Stimulated activated CD8-positive, alpha-beta memory T cell treated with anti-CD3 and anti-CD28 coated beads, Interleukin-15, amount 100 ng/mL, for 48 hours (primary cell): ENCODE measurements at places on chromosomes 3 and 15.

DNA sequence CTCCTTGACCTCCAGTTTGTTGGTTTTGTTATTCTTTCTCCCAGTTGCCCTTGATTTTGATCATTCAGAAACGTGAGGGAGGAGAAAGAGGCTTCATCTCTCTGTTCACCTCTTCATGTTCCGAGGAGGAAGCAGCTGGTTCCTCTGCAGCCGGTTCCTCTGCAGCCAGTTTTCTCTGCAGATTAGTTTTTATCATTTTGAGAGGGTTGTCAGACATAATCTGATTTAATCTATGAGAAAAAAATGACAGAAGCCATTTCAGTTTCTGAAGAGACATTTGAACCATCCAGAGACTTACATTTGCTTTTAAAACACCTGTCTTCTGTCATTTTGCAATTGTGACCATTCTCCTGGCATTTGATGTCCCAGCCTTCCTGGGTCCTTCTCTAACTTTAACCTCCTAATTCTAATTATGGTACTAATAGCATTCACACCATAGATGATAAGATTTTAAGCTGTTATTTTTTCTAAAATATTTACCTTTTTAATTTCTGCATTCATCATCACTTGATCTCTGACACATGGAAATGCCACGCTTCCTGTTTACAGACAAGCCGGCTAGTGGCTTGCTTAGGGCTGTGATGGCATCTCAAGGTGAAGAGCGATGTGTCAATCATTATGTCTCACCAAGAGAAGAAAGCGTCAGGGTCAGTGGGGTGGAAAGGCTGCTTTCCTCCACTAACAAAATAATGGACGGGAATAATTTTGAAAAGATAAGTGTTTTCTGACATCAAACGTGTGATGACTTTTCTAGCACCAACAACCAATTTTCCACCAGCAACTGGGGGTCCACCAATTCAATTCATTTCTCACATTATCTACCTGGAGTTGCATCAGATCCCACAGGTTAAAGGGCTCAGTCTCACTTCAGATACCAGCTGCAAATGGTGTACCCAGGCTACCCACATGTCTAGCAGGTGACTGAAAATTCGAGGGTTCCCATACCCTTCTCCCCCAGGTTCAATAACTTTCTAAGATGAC lies 76.4 kb downstream of the CHRNA7 start:
- no peak for DNase-seq

GRCh38 chr15:92520914-92521623 lies 127.4 kb downstream of the ST8SIA2 start:
- no peak for DNase-seq

GRCh38 chr3:124772081-124772831 lies 42.0 kb downstream of the UMPS start:
- DNase-seq = no peak

- no peak for DNase-seq
These were observed 43.1 kb upstream of the NMD3 start for GRCh38 chr3:161177991-161178390.

- no peak for DNase-seq
These were observed 91.4 kb downstream of the SMAD3 start for GRCh38 chr15:67156834-67157233.

DNA sequence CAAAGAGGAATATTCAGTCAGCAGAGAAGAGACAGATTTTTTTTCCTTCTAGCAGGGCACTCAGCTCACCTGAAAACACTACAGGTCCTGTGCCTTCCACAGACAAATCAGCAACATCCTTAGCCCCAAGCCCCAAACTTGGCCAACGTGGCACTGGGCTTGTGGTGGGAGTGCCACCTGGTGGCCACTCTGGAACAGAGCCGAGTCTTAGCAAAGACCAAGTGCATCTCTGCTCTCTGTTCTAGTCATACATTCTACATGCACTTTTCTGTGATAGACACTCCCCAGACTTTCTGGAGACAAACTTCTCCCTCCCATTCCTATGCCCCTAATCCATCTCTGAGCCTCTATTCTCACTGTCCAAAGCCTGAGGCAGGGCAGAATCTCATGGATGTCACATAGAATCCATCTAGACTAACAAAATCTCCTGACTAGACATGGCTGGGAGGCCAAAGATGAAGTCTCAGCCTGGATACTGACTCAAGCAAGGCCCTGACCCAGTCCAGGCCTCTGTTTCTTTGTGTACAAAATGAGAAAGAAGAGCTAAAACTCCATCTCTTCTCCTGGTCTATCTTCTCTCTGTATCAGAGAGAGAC lies 5.1 kb upstream of the SEMA7A start:
- peak; percentile 65 for DNase-seq

- no peak for DNase-seq
These were observed 148.1 kb downstream of the EEFSEC start for GRCh38 chr3:128301186-128302023.

DNA sequence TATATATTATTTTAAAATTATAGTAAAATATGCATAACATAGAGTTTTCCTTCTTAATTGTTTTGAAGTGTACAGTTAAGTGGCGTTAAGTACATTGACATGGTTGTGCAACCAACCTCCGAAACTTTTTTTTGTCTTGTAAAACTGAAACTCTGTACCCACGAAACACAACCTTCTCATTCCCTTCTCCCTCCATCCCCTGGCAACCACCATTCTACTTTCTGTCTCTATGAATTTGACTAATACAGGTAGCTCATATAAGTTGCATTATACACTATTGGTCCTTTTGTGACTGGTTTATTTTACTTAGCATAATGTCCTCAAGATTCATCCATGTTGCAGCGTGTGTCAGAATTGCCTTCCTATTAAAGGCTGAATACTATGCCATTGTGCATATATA lies 179.4 kb downstream of the SATB1 start:
- DNase-seq = no peak

GRCh38 chr3:77459926-77460325 lies 420.0 kb downstream of the ROBO2 start:
- no peak for DNase-seq

DNA sequence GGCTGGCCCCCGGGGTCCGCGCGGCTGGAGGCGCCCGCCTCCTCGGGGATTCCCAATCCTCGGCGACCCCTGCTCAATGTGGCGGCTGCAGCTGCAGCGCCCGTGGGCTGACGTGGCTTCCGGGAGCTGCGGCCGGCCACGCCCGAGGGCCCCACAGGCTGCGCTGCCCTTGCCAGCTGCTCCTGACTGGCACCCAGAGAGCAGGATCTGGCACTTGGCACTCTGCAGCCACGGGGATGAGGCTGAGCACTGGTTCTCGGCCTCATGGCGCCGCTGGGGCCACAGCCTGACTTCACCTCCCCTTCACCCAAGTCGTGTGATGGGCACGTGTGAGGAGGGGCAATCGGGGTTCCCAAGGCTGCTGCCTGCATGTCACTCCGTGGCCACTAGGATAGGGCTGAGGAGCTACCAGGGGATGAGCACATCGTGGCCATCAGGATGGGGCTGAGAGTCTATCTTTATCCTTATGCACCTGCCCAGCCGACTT lies 267.8 kb upstream of the FRG2C start:
- no peak for DNase-seq

DNA sequence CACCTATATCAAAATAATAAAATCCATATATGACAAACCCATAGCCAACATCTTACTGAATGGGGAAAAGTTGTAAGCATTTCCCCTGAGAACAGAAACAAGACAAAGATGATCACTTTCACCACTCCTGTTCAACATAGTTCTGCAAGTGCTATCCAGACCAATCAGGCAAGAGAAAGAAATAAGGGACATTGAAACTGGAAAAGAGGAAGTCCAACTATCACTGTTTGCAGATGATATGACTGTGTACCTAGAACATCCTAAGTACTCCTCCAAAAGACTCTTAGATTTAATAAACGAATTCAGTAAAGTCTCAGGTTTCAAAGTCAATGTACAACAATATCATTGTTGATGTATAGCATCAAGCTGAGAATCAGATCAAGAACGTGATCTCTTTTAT lies 35.6 kb upstream of the FGF7 start:
- DNase-seq = no peak

GRCh38 chr15:92123962-92124656 lies 269.6 kb upstream of the ST8SIA2 start:
- no peak for DNase-seq

- DNase-seq = no peak
These were observed 144.5 kb downstream of the MEX3B start for GRCh38 chr15:81901319-81901718.

GRCh38 chr3:78459796-78460195 lies 1308.0 kb downstream of the ROBO1 start:
- no peak for DNase-seq

DNA sequence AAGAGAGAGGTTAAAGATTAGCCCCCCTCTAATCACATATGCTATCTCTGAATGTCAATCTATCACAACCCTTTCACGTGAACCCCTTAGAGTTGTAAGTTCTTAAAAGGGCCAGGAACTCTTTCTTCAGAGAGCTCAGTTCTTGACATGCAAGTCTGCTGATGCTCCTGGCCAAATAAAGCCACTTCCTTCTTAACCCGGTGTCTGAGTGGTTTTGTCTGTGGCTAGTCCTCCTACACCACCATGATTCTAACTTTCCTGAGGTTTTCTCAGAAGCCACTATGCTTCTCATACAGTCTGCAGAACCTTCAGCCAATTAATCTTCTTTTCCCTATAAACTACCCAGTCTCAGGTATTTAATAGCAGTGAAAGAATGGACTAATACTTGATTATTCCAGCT lies 231.1 kb upstream of the CNTN6 start:
- DNase-seq = no peak

GRCh38 chr3:161371441-161372320 lies at the start of gene SPTSSB:
TSS of gene SPTSSB (minus strand) at chr3:161371517. CDS start at chr3:161346323, 25,194 bp downstream.
- DNase-seq = no peak

- no peak for DNase-seq
These were observed 133.4 kb upstream of the WNT5A start for GRCh38 chr3:55620351-55621025.

- DNase-seq = no peak
These were observed 112.6 kb downstream of the UACA start for GRCh38 chr15:70650567-70651302.

DNA sequence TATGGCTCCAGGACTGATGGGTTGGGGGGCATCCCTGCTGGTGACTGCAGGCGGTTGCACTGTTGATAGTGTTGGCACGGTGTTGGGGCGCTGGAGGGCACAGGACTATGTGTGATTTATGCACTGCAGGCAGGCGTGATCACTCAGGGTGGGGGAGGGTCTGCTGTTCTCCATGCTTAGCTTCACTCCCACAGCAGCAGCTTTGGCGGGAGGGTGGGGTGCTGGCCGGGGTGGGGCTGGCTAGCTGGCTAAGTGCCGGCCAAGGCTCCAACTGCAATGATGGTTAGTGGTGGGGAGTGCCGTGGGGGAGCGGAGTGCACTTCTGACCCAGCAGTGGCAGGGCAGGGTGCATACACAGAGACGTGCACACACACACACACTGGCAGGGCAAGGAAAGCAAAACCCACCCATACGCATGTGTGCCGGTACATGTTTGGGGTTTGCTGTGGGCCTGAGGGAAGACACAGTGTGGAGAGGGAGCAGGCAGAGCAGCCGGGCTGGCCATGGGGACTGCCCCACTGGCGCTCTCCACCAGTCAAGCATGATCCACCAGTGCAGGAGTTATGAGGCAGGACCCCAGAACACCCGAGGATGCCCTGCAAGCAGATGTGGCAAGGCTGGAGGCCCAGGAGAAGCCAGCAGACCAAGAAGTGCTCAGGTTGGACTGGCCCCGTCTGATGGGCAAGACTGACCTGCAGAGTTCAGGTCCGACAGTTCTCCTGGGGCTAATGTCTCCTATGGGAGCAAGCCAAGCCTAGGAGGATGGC lies 16.5 kb upstream of the FGF7 start:
- no peak for DNase-seq

- no peak for DNase-seq
These were observed 120.8 kb upstream of the MEIS2 start for GRCh38 chr15:37220949-37221670.
